ENCODE measurements at places on chromosomes 2 and 18.
A peak's percentile ranks its signal among the peaks of the same experiment; 100 is the strongest.

GRCh38 chr2:118773826-118774225 is 73.6 kb downstream of the EN1 start:
- no peak overlapping the region for H3K27ac ChIP-seq
- no peaks in the 10 kb centered on the region for H3K36me3 ChIP-seq
- H3K4me1 ChIP-seq: peaks cover 5% of the 10 kb centered on the region
- H3K4me3 ChIP-seq: no peak overlapping the region
- no peak for DNase-seq

- H3K4me3 ChIP-seq: no peak overlapping the region
- DNase-seq: no peak
- no peak overlapping the region for H3K27ac ChIP-seq
- no peaks in the 10 kb centered on the region for H3K4me1 ChIP-seq
Observed at GRCh38 chr18:63506336-63506646, 29.5 kb downstream of the SERPINB5 start.

DNA sequence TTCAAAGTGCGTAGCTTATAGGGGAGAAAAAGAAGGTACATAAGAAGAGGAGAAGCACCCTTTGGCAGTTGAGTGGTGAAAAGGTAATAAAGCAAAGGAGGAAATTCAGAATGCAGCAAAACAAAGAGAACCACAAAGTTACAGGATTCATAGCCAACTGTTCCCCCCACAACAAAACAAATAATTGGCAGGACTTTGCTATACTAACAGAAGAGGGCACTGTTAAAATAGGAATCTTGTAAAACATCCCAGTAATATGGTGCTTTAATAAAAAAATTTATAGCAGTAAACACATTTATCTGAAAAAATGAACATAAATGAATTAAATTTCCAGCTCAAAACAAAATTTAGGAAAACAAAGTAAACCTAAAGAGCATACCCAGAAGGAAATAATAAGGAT is 42.3 kb downstream of the R3HDM1 start:
- no peak overlapping the region for H3K4me3 ChIP-seq
- no peaks in the 10 kb centered on the region for H3K36me3 ChIP-seq
- no peaks in the 10 kb centered on the region for H3K27me3 ChIP-seq

DNA sequence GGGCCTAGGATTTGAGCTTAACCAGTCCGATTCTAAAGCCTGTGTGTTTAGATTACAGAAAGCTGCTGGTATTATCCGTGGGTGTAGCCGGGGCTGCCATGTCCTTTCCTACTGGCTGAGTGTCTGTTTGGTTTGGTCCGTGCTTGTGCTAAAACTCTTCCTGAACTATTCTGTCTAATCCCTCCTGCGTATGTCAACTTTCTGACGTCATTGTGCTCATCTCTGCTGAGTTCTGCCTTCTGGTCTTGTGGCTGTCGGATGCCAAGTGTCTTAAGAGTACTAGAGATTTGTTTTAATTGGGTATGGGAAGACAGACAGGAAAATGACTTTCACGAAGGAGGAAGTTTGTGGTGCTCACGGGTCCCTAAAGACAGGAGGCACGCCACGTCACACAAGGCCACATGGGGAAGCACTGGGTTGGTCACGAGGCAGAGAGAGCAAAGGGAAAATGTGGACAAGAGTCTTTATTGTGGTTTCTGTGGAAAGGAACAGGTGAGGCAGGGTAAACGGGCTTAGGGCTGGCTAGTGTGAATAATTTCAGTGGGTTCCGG is 31.8 kb upstream of the NTSR2 start:
- no peak overlapping the region for H3K27ac ChIP-seq
- H3K4me1 ChIP-seq: peaks cover 7% of the 10 kb centered on the region
- peaks cover 3% of the 10 kb centered on the region for H3K27me3 ChIP-seq
- peak; percentile 23 for DNase-seq
- no peak overlapping the region for H3K4me3 ChIP-seq
- no peaks in the 10 kb centered on the region for H3K36me3 ChIP-seq

DNA sequence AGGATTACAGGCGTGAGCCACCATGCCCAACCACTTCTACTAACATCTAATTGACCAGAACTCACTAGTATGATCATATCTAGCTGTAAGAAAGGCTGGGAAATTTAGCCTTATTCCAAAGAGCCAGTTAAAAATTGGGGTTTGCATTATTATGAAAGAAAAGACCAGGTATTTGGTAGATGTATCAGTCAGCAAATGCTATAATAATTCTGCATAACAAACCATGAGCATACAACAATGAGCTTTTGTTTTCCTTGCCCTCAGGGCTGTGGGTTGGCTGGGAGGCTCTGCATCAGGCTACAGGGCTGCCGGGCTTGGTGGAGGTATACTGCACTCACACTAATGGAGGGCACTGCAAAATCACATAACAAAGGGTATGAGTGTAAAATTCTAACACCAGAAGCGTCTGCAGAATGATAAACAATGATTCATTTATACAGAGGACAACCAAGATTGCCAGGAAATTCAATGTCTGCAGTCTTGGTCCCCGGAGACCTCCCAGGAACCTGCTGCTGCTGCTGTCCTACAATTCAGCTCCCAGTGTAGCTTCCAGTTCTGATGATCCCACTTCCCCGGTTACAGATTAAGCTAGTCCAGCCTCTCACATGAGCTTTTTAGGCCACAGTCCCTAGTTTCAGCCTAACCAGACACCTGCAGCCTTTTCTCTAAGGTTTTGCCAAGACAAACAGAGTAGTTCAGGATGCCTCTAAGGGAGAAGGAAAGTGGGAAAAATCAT is 32.2 kb upstream of the ST3GAL5 start:
- H3K27ac ChIP-seq: no peak overlapping the region
- peaks cover 5% of the 10 kb centered on the region for H3K4me1 ChIP-seq
- H3K4me3 ChIP-seq: no peak overlapping the region

DNA sequence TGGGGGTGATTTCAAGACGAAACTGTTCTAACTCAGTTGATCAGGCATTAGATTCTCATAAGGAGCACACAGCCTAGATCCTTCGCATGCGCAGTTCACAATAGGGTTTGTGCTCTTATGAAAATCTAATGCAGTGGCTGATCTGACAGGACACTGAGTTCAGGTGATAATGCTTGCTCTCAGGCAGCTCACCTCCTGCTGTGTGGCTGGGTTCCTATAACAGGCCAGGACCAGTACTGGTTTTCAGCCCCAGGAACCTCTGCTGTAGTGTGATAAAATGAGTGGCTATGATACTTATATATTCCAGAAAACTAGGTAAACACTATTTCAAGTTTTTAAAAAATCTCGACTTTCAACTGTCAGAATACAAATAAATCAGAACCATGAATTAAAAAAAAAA is 271.4 kb downstream of the GALNT13 start:
- no peaks in the 10 kb centered on the region for H3K4me1 ChIP-seq
- no peaks in the 10 kb centered on the region for H3K27me3 ChIP-seq
- no peaks in the 10 kb centered on the region for H3K36me3 ChIP-seq
- DNase-seq: no peak

GRCh38 chr2:233211548-233211895 is 40.0 kb upstream of the ATG16L1 start:
- H3K4me3 ChIP-seq: no peak overlapping the region
- no peak for DNase-seq
- no peaks in the 10 kb centered on the region for H3K27me3 ChIP-seq

- no peaks in the 10 kb centered on the region for H3K27me3 ChIP-seq
- no peak for DNase-seq
- no peaks in the 10 kb centered on the region for H3K36me3 ChIP-seq
- H3K4me3 ChIP-seq: no peak overlapping the region
- H3K27ac ChIP-seq: no peak overlapping the region
Observed at GRCh38 chr2:44063033-44063432, 67.2 kb upstream of the LRPPRC start.

DNA sequence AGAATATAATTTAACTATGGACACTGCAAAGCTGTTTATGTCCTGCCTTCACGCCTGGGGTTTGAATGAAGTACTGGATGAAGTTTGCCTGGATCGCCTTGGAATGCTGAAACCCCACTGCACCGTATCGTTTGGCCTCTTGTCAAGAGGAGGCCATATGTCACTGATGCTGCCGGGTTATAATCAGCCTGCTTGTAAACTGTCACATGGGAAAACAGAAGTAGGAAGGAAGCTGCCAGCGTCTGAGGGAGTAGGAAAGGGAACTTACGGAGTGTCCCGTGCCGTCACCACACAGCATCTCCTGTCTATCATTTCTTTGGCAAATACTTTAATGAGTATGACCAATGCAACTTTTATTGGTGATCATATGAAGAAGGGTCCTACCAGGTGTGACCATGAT is 105.8 kb downstream of the WDR7 start:
- peaks cover 23% of the 10 kb centered on the region for H3K36me3 ChIP-seq
- no peak overlapping the region for H3K27ac ChIP-seq
- no peaks in the 10 kb centered on the region for H3K4me1 ChIP-seq
- no peaks in the 10 kb centered on the region for H3K27me3 ChIP-seq
- DNase-seq: no peak

- H3K27me3 ChIP-seq: no peaks in the 10 kb centered on the region
- DNase-seq: no peak
- peaks cover 27% of the 10 kb centered on the region for H3K36me3 ChIP-seq
- H3K4me1 ChIP-seq: peaks cover 26% of the 10 kb centered on the region
- no peak overlapping the region for H3K4me3 ChIP-seq
Observed at GRCh38 chr2:201205515-201205849, 22.5 kb downstream of the CASP10 start.

DNA sequence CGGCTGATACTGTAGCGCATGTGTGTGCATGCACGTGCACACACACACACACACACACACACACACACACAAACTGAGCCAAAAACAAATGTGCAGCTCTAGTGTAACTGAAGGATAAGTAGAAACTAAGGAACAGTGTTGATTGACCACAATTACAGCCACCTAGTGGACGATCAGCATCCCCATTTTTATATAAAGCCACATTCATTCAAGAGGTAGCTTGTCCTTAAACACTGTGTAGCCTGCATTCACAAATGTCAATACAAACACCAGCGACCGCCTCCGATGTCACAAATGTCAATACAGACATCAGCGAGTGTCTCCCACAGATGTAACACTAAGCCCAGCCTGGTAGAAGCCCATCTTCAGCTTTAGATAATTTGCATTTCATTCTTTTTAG is 167.4 kb downstream of the PTGR3 start:
- H3K27me3 ChIP-seq: no peaks in the 10 kb centered on the region
- DNase-seq: no peak
- H3K4me3 ChIP-seq: no peak overlapping the region
- peaks cover 5% of the 10 kb centered on the region for H3K36me3 ChIP-seq
- no peak overlapping the region for H3K27ac ChIP-seq

- DNase-seq: no peak
- H3K4me1 ChIP-seq: peaks cover 1% of the 10 kb centered on the region
- H3K36me3 ChIP-seq: peaks cover 29% of the 10 kb centered on the region
Observed at GRCh38 chr18:13120255-13120654, 98.3 kb upstream of the LDLRAD4 start.

GRCh38 chr18:57940166-57940660 is 103.8 kb upstream of the NEDD4L start:
- no peak for DNase-seq
- H3K4me3 ChIP-seq: no peak overlapping the region
- no peak overlapping the region for H3K27ac ChIP-seq
- no peaks in the 10 kb centered on the region for H3K36me3 ChIP-seq
- H3K27me3 ChIP-seq: peaks cover 17% of the 10 kb centered on the region

DNA sequence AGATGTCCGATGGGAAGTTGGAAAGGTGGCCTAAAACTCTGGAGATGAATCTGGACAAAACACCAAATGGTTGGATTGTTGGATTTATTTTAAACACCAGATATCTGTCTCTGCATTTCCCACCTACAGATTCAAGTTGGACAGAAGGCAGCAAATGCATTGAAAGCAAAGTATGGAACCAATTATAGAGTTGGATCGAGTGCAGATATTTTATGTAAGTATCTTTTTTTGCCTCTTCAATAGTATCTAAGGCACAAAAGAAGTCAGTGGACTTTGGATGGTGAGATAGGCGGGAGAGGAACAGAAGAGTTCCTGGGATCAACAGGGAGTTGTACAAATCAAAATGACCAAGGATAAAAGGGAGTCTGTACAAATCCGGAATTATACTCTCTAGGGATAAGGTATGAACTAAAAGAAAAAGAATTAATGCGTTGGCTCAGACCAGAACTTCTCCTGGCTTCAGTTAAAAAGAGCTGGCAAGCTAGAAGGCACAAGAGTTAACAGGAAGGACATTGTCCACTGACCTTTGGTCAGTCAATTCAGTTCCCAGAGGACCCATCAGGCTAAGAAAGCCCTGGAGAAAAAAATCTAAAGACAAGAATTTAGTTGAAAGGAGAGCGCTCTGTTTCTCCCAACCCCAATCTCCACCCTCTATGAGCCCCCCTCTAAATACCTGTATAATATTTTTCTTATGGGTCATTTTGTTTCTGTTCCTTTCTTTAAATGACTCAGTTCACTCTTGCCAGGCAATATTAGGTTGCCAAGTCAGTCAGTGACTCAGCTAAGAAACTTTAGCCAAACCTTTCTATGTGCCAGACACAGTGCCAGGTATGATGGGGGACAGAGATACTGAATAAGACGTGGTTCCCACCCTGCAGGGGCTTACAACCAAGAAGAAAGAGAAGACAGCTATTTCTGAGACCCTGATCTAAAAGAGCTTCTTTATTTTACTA is 29.1 kb downstream of the CPO start:
- no peaks in the 10 kb centered on the region for H3K27me3 ChIP-seq
- H3K27ac ChIP-seq: no peak overlapping the region
- DNase-seq: no peak
- no peaks in the 10 kb centered on the region for H3K4me1 ChIP-seq
- H3K36me3 ChIP-seq: no peaks in the 10 kb centered on the region

GRCh38 chr2:115880558-115880957 is 1438.1 kb downstream of the DPP10 start:
- H3K27ac ChIP-seq: no peak overlapping the region
- H3K36me3 ChIP-seq: no peaks in the 10 kb centered on the region
- no peak for DNase-seq
- H3K4me3 ChIP-seq: no peak overlapping the region
- H3K4me1 ChIP-seq: no peaks in the 10 kb centered on the region

GRCh38 chr2:64442801-64443429 is 11.0 kb upstream of the LGALSL start:
- peaks cover 2% of the 10 kb centered on the region for H3K4me1 ChIP-seq
- no peak for DNase-seq
- no peak overlapping the region for H3K4me3 ChIP-seq
- peaks cover 21% of the 10 kb centered on the region for H3K27me3 ChIP-seq
- no peaks in the 10 kb centered on the region for H3K36me3 ChIP-seq

- no peak overlapping the region for H3K4me3 ChIP-seq
- H3K4me1 ChIP-seq: no peaks in the 10 kb centered on the region
- no peak for DNase-seq
- H3K27ac ChIP-seq: no peak overlapping the region
Observed at GRCh38 chr2:31726457-31726856, 145.7 kb upstream of the SRD5A2 start.

- no peaks in the 10 kb centered on the region for H3K27me3 ChIP-seq
- no peak overlapping the region for H3K4me3 ChIP-seq
Observed at GRCh38 chr2:220499225-220499624, 871.8 kb downstream of the SLC4A3 start.

- H3K4me1 ChIP-seq: no peaks in the 10 kb centered on the region
- no peak overlapping the region for H3K4me3 ChIP-seq
- H3K27ac ChIP-seq: no peak overlapping the region
- no peak for DNase-seq
- H3K27me3 ChIP-seq: no peaks in the 10 kb centered on the region
Observed at GRCh38 chr18:33532978-33533377, 45.0 kb upstream of the ASXL3 start.

GRCh38 chr2:21793461-21793860 is 669.7 kb downstream of the TDRD15 start:
- no peaks in the 10 kb centered on the region for H3K27me3 ChIP-seq
- no peak overlapping the region for H3K27ac ChIP-seq
- no peak for DNase-seq
- H3K4me3 ChIP-seq: no peak overlapping the region
- no peaks in the 10 kb centered on the region for H3K4me1 ChIP-seq

Data from activated naive CD8-positive, alpha-beta T cell treated with anti-CD3 and anti-CD28 coated beads, Interleukin-2, amount 50 U/mL, for 24 hours (primary cell).